ENCODE measurements at places on chromosomes 13 and 19.

DNA sequence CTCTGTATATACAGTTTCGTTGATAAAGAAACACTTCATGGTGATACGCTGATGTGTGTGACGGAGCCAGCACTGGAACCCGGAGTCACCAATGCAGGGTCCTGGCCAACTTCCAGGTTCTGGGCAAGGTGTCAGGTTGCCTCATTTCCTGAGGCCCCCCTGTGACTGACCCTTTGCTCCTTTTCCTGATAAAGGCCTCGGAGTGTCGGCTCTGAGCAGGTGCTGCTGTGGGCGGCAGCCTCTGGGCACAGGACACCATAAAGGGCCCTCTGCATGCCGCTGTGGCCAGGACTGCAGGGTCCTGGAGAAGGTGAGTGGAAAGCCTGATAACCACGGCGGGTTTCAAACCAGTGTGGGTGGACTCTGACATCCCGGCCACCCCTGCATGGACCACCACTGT, 17.3 kb upstream of the MYDGF start:
- no peak for DNase-seq

GRCh38 chr19:21569494-21569865, 64.1 kb downstream of the ZNF429 start:
- peak; percentile 28 for DNase-seq

- no peak for DNase-seq
These were observed 139.4 kb downstream of the HS6ST3 start for GRCh38 chr13:96229356-96229755.

- no peak for DNase-seq
These were observed 168.5 kb downstream of the LMO7 start for GRCh38 chr13:75804605-75805004.

DNA sequence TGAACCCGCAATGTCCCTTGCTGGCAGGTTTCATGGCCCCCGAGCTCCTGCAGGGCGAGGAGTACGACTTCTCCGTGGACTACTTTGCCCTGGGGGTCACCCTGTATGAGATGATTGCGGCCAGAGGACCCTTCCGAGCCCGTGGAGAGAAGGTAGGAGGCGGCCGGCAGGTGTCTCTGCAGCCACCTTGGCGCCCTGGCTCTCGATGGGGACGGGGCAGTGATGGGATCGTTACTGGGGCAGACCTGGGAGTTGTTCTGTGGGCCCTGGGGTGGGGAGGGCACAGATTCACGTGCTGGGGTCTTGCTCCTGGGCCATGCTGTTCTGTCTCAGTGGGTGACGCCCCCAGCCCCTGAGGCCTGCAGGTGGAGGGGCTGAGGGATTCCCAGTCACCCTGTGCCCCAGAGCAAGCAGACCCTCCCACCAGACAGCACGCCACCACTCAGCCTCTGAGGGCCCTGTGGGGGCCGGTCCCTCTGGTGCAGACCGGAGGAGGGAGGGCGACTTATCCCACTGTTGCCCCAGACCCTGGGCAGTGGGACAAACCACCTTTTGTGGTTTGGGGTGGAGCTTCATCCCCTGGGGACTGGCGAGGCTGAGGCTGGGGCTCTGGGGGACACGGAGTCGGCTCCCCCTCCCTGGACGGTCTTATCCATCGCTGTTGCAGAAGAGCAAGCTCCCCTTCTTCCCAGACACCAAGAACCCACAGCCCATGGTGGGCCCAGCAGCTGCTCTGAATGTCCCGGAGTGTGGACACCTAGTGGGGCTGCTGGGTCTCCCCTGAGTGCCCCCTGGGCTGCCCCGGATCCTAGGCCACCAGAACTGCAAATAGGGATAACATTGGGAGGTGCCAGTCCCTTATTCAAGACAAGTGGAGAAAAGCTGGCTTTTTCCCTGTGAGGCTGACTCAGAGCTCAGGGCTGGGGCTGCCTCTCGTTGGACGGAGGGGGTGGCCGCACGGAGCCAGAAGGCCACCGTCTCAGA, 27.5 kb upstream of the TMEM255B start:
- DNase-seq, result no peak

DNA sequence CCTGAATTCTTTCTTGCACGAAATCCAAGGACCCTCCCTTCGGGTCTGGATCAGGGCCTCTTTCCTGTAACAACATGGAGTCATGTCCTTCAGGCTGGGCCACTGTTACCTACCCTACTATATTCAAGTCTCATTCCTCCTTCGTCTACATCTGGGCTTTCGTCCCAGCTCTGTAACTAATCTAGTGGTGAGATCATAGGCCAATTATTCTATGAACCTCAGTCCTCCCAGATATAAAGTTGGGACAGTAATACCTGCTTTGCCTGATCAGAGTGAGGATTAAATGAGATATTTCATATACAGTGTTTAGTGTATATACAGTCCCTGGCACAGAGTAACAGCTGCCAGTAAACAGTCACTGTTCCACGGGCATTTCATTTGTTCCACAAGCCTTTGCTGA, 48.3 kb upstream of the ATP12A start:
- no peak for DNase-seq

DNA sequence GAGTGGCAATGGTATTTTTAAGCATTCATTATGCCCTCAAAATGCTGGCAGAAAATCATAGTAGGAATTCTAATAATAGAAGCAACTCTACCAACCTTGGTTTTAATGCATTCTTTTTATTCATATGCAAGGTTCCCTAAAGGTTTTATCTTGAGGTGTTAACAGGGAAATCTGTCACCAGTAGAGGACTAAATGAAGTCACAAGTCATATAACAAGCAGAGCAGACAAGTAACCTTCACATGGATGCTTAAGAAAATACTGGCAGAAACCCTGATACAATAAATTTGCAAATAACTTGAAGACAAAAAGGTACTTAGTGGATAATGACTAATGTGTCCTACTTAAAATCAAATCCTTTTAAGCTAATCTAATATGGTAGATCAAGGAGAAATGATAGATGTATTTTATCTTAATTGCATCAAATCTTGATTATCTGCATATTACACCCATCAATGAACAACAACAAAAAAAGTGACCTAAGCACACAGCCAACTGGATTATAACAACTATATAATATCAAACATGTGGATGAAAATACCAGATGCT, 73.3 kb downstream of the RFC3 start:
- DNase-seq, result no peak

GRCh38 chr19:46218160-46218559, 11.4 kb upstream of the IGFL1 start:
- DNase-seq, result no peak

GRCh38 chr13:38641164-38641948, 45.5 kb upstream of the FREM2 start:
- no peak for DNase-seq

DNA sequence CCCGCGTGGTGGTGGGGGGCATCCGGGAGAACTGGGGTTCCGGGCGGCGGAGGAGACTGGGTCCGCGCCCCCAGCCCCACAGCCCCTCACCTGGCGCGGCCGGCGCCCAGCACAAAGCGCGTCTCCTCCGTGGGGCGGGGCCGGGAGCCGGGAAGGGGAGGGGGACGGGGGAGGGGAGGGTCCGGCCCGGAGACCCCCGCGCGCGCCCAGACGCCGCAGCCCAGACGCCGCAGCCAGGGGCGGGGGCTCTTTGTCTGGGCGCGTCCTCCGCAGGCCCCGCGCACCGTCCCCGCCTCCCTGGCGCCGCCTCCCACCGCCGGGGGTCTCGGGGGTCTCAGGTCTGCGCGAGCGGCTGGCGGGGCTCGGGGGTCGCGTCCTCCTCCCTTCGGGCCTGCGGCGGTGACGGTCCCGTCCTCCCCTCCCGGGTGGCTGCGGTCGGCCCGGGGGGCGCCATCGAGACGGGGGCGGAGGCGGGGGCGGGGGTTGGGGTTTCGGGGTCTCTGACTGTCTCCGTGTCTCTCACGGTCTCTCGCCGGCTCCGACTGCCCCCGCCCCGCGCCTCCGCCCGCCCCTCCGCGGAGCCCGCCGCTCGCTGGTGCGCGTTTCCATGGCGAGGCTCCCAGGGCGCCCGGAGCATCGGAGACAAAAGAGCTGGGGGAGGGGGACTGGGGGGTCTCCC, at the start of gene PLPPR3:
PLPPR3 (minus strand) TSS at position 131 of the 679 bp plus-strand sequence. CDS start 396 bp downstream, outside the sequence.
- DNase-seq, result no peak

GRCh38 chr13:31223215-31223614, 23.4 kb downstream of the B3GLCT start:
- no peak for DNase-seq
